ENCODE measurements at places on chromosomes 5 and 9.

DNA sequence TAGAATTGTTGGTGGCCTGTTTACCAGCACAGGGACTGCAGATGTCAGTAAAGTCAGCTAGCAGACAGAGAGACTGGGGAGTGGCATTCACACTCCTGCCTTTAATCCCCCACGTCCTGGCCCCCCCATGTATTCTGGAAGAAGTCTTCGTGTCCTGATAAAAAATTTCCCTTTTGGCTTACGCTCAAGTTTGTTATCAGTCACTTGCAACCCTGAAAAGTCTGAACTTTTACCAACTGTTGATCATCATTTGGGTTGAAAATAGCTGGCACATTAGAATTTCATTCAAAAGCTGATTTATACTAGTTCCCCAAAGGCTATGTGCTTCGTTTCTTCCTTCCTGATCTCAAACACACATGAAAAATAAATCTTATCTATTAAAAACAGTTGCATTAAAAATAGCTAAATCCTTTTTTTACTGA lies 5.8 kb upstream of the CRHBP start:
- no peak for DNase-seq

DNA sequence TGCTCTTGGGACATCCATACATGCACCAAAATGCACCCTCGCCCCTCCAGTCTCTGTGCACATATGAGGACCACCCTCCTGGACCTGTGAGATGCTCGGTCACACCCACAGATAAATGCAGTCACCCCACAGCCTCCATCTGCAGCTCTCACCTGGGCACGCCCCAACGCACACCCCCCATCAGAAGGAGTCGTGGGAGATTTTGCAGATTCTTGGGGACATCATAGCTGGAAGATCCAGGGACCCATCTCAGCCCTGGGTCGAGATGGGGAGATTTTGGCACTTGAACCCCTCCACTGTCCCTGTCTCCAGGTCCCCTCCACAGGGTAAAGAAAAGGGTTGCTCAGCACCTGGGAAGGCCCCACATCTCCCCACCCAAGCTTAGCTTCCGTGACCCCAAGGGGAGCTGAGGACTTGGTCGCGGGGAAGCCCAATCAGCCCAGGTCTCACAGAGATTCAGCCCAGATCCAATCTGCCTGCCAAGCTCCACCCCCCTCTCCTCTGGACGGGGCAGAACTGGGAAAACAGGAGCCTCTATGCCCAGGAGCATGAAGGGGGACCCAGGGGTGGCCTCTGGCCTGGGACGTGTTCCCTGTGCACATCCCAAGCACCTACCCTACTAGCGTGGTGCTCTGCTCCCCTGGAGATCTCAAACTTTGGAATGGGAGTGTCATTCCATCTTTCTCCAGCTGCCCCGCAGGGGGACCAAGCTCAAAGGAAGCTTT lies 89.2 kb upstream of the LMX1B start:
- no peak for DNase-seq

GRCh38 chr5:78659114-78659513 lies 10.5 kb upstream of the LHFPL2 start:
- no peak for DNase-seq

- DNase-seq, result no peak
Measured at GRCh38 chr5:116669261-116670031, 94.8 kb upstream of the SEMA6A start.

GRCh38 chr5:83899326-83899970 lies 178.8 kb upstream of the HAPLN1 start:
- no peak for DNase-seq

GRCh38 chr5:158275511-158275910 lies 416.6 kb upstream of the CLINT1 start:
- no peak for DNase-seq

DNA sequence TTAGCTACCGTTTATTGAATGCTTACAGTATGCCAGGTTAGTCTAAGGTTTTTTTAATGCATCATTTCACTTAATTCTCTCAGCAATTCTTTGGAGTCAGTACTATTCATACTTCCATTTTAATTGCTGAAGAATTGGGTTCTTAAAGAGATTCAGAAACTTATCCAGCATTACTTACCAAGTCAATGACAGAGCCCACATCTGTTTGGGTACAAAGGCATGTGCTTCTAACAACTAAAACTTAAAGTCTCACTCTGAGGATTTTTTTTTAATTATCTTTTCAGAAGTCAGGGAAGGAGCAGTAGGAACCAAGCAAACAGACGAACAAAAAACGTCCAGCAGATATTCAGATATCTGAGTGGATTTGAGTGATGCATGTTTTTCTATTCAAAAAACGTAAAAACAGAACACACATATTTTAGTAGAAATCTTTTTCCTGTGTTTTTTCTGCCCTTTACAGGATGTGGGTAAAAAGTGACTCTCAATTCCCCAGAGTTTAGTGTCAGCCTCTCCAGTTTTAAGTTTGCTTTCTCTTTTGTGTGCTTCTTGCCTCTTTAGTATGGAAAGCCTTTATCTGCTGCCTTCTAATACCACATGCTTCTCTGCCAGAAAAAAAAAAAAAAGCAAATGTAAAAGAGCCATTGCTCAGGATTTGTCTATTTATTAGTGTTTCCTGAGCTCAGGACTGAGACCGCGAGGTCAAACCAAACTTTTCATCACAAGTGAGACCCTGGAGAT lies 118.0 kb downstream of the PRKACG start:
- DNase-seq, result no peak

- no peak for DNase-seq
Measured at GRCh38 chr9:79481846-79482477, 89.8 kb upstream of the TLE4 start.

GRCh38 chr9:94622087-94622800 lies 17.1 kb downstream of the FBP1 start:
- DNase-seq, result no peak

GRCh38 chr9:27447031-27447683 lies 76.9 kb upstream of the IFNK start:
- DNase-seq, result no peak

GRCh38 chr5:148962761-148963324 lies 100.0 kb downstream of the SH3TC2 start:
- no peak for DNase-seq
